ENCODE measurements at places on chromosomes 16 and 17.

DNA sequence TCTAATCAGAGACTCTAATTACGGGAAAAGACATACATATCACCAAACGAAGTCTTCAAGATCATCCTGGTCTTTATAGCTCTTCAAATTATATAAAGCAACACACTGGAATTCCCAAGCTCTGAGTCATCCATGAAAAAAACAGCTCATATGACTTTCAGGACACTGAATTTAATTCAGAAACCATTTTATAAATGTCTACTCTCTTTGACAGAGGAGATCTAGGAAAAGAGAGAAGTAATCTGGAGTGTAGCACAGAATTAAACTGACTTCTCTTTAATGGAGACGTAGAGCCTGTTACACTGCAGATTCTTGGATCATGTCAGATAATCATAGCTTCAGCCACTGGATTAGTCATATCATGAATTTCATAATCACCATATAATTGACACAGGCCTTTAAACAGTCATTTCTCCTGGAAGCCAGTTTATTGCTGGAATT is 86.8 kb upstream of the WSB1 start:
- H3K27me3 ChIP-seq: no peaks in the 10 kb centered on the region
- no peak overlapping the region for H3K27ac ChIP-seq
- H3K4me3 ChIP-seq: no peak overlapping the region
- H3K4me1 ChIP-seq: no peaks in the 10 kb centered on the region
- no peak for DNase-seq

DNA sequence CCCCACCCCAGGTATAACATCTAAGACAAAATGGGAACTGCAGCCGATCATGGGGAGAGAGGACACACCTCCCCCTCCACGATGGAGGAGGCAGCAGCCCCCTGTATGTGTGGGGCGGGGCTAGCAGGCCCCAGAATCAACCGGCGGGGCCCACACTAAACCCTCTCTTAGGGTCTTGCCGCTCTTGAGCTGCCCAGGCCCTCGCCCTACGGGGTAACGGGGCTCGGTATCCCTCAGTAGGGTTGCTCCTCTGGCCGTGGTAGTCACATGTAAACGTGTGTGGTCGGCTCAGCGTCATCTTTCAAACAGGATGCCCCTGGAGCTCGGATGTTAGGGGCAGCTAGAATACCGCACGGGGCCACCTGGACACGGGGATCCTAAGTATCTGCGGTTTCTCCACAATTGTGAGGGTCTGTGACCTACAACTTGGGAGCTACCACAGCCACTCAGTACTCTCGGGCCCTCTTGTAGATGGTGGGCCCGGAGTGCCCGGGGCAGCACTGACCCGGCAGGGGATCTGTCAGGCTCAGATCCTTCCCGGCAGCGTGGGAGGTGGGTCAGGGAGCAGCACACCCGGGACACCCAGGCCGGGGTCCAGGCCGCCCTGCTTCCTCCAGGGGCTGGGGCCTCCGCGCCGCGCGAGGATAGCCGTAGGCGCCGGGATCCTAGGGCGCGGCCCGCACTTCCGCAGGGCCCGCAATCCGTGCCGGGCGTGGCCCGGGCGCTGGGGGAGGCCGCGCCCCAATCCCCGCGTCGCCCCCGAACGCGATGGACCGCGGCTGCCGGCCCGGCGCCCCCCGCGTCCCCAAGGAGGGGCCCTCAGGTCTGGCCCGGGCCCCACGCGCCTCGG is 781 bp downstream of the ARHGDIA start:
- DNase-seq: no peak
- peak overlapping the region; percentile 95 for H3K4me3 ChIP-seq
- H3K27me3 ChIP-seq: no peaks in the 10 kb centered on the region
- peaks cover 33% of the 10 kb centered on the region for H3K36me3 ChIP-seq

DNA sequence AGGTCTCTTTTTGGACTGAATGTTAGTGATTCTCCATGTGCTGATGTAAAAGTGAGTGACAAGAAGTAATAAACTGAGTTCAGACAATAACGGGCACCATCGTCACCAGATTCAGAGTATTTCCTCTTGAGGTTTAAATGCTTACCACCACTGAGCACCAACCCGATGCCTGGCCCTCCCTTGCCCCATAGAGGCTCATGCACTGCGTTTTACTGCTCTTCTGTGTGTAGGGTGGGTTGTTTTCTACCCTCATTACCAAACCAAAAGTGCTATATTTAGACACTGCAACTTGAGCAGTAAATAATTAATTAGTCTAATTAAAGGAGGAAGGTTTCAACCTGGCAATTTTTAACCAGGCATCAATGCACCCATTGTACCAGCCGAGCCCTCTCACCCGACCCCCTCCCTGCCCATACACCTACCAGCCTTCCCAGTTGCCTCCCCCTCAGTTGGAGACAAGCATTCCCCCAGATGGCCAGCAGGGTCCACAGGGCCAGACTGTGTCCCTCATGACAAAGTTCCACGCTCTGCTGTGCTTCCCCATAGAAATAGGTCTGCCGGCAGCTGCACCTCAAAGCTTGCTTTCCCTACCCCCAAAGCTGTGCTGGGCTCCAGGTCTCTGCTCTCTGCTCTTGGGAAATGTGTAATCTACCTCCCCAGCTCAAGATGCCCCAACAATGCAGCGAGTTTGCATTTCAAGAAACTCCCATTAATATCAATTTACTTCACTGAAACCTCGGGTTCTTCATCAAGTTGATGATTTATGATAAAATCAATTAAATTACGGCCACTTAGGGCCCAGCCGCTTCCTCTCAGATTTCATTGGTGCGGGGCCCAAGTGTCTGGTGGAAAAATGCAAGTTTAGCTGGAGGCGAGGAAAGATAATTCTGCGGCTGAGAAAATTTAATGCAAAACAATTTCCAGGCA is 16.0 kb downstream of the HOXB4 start:
- peak overlapping the region; percentile 30 for H3K27ac ChIP-seq
- no peaks in the 10 kb centered on the region for H3K27me3 ChIP-seq
- H3K36me3 ChIP-seq: no peaks in the 10 kb centered on the region
- H3K4me1 ChIP-seq: peaks cover 11% of the 10 kb centered on the region
- H3K4me3 ChIP-seq: no peak overlapping the region

DNA sequence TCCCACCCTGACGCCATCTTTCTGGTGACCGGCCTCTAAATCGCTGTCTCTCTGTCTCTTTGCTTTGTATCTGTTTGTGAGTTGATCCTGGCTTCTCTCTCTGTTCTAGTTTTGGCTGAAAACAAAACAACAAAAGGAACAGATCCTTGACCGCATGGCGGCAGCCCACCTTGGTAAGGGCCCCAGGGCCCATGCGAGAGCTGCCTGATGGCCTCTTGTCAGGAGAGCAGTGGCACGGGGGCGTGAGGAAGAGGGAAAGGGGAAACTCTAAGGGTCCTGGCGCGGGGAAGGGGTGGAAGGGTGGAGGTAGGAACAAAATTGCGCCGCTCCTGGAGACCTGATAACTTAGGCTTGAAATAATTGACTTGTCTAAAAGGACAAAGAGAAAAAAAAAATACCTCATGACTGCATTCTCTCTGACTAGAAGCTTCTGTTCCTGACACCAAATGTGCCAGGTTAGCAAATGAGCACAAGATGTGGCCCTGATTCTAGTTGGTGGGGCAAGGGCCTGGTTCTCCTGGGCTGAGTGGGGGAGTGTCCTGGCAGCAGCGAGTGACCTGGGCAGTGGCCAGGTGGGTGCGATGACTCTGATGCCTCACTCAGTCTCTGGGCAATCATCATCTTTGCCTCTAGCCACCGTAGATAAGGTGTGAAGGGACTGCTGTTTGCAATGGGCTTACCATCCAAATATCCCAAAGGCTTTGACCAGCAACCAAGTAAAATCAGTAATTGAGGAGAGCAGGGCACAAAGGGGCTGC is 66.0 kb downstream of the YPEL2 start:
- H3K36me3 ChIP-seq: peaks cover 49% of the 10 kb centered on the region
- H3K27me3 ChIP-seq: no peaks in the 10 kb centered on the region
- peak overlapping the region; percentile 36 for H3K27ac ChIP-seq
- peaks cover 6% of the 10 kb centered on the region for H3K4me1 ChIP-seq

- H3K4me1 ChIP-seq: no peaks in the 10 kb centered on the region
- H3K27me3 ChIP-seq: no peaks in the 10 kb centered on the region
- DNase-seq: no peak
- no peaks in the 10 kb centered on the region for H3K36me3 ChIP-seq
- no peak overlapping the region for H3K27ac ChIP-seq
- H3K4me3 ChIP-seq: no peak overlapping the region
Measured at GRCh38 chr17:3213001-3213400, 5.5 kb downstream of the OR1A1 start.

DNA sequence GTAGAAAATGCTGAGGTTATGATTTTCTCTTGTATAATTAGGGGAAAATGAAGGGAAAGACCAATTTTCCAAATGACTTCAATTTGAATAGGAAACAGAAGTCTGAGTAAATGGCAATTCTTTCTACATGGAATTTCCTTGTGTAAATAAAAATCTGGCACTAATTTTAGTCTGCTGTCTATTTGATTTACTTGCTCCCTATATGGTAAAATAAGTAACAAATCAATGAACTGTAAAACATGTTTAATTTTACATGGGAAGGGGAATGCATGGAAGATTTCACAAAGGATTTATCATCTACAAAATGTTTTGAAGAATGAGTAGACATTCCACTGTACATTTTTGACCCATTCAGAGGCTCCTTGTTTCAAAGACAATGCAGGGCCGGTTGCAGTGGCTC is 811.6 kb upstream of the GOT2 start:
- no peak for DNase-seq
- no peaks in the 10 kb centered on the region for H3K4me1 ChIP-seq
- H3K27me3 ChIP-seq: no peaks in the 10 kb centered on the region
- no peaks in the 10 kb centered on the region for H3K36me3 ChIP-seq

GRCh38 chr16:88640039-88640495 is 1.7 kb downstream of the IL17C start:
- no peaks in the 10 kb centered on the region for H3K27me3 ChIP-seq
- H3K4me1 ChIP-seq: no peaks in the 10 kb centered on the region
- H3K36me3 ChIP-seq: no peaks in the 10 kb centered on the region
- no peak overlapping the region for H3K4me3 ChIP-seq

DNA sequence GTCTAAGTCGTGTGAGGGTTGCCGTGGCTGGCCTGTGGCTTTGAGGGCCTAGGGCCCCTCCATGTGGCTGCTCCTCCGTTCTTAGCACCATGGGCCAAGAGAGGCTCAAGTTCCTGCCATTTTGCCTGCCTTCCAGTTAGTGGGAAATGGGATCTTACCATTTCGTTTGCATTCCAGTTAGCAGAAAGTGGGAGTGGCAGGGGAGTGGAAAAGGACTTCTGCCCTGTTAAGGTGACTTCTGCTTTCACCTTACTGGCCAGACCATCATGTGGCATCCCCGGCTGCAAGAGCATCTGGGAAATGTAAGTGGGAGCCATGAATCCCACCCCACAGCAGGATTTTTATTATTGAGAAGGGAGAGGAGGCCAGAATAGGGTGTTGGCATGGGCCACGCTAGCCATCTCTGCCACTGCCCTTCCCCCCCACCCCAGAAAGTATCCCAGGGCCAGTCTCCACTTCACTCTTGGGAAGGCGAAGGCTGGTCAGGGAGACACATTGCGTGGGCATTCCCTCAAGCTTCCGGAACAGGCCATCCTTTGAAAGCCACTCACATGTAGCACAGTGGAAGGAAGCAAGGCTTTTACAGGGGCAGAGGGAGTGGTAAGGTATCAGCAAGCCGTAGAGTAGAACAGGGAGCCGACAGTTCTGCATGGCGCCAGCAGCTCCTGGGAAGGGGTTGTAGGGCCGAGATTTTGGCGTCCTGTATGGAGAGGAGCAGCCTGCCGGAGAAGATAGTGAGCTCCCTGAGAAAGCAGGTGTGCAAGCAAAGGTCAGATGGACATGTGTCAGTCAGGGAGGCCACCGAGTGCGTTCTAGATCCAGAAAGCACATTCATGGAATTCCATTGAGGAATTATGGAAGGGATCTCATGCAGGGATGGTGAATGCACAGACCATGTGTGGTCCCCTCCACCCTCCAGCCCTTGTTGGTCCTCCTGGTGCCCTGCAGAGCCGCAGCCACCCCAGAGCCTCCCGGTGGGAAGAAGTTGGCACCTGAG is 33.4 kb downstream of the CMIP start:
- H3K36me3 ChIP-seq: no peaks in the 10 kb centered on the region
- no peak overlapping the region for H3K27ac ChIP-seq
- peaks cover 7% of the 10 kb centered on the region for H3K4me1 ChIP-seq
- H3K27me3 ChIP-seq: no peaks in the 10 kb centered on the region
- H3K4me3 ChIP-seq: no peak overlapping the region

GRCh38 chr17:19986941-19987861 is 9.6 kb upstream of the AKAP10 start:
- no peaks in the 10 kb centered on the region for H3K4me1 ChIP-seq
- no peaks in the 10 kb centered on the region for H3K36me3 ChIP-seq
- H3K27ac ChIP-seq: no peak overlapping the region
- H3K4me3 ChIP-seq: no peak overlapping the region

GRCh38 chr16:87324411-87325275 is 7.5 kb upstream of the C16orf95 start:
- no peak for DNase-seq
- H3K27me3 ChIP-seq: no peaks in the 10 kb centered on the region
- no peak overlapping the region for H3K4me3 ChIP-seq

- H3K27me3 ChIP-seq: no peaks in the 10 kb centered on the region
- no peak overlapping the region for H3K4me3 ChIP-seq
- no peak overlapping the region for H3K27ac ChIP-seq
- DNase-seq: no peak
Measured at GRCh38 chr17:19442731-19443130, 31.7 kb downstream of the RNF112 start.

GRCh38 chr17:13558588-13558987 is 43.1 kb downstream of the HS3ST3A1 start:
- H3K27me3 ChIP-seq: no peaks in the 10 kb centered on the region
- H3K27ac ChIP-seq: no peak overlapping the region
- no peaks in the 10 kb centered on the region for H3K36me3 ChIP-seq
- H3K4me1 ChIP-seq: no peaks in the 10 kb centered on the region

GRCh38 chr17:59341922-59342321 is 10.5 kb downstream of the YPEL2 start:
- H3K27me3 ChIP-seq: no peaks in the 10 kb centered on the region
- no peaks in the 10 kb centered on the region for H3K36me3 ChIP-seq
- H3K4me3 ChIP-seq: no peak overlapping the region

DNA sequence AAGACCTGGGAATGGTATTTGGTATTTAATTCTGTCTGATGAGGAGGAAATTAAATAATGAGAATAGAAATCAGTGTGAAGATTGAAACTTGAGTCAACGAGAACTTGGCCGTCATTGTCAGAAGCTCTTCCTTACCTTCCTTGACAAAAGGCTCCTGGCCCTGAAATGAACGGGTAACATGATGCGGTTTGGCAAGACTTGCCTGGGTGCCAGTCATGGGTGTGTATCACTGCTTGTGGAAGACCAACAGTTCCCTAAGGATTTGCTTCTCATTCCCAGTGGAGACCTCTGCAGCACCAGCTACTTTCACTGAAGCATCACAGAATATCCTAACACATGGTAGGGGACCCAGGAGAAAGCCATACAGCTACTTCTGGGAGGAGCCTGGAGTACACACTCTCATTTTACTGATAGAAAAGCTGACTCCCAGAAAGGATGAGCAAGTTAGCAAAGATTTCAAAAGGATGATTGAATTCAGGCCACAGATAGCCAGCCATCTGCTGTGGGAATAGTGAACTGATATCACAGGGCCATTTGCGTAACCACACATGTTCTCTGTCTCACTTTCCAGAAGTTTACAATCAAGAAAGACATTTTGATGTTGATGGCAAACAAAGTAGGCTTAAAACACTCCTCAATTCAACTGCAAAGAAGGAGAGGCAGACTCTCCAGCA is 258.1 kb upstream of the SALL1 start:
- DNase-seq: no peak
- H3K27ac ChIP-seq: no peak overlapping the region

- H3K4me3 ChIP-seq: no peak overlapping the region
- no peaks in the 10 kb centered on the region for H3K36me3 ChIP-seq
- H3K4me1 ChIP-seq: no peaks in the 10 kb centered on the region
- H3K27me3 ChIP-seq: no peaks in the 10 kb centered on the region
- no peak overlapping the region for H3K27ac ChIP-seq
Measured at GRCh38 chr17:50430821-50431618, 5.0 kb downstream of the ACSF2 start.
